Left lung (tissue), 14 donors: ENCODE measurements at places on chromosomes 3 and 15.

- no peaks in the 10 kb centered on the region for H3K27me3 ChIP-seq
- peaks cover 12% of the 10 kb centered on the region for H3K36me3 ChIP-seq
- no peak overlapping the region for H3K4me3 ChIP-seq
Observed at GRCh38 chr3:138408751-138409570, 25.5 kb upstream of the ESYT3 start.

- H3K36me3 ChIP-seq, result no peaks in the 10 kb centered on the region
- DNase-seq, result no peak
- H3K4me3 ChIP-seq, result no peak overlapping the region
- no peaks in the 10 kb centered on the region for H3K4me1 ChIP-seq
- no peak overlapping the region for H3K27ac ChIP-seq
Observed at GRCh38 chr3:17845026-17845812, 102.8 kb upstream of the TBC1D5 start.

DNA sequence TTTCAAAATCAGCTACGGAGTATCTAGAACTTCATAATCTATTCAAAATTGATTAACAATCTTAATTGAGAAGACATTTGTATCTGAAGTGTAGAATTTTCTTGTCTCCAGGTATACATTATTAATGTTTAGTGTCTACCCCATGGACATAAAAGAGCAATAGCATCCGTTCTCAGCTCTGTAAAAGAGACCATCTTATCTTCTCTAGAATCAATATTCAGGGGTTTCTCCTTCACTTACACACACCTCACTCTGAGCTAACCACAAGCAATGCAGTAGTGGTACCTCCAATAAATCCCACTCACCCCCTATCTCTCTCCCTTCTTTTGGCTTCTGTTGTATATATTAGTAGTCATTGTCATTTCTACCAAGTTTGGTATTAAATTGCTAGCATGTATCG is 16.2 kb downstream of the MBNL1 start:
- no peak overlapping the region for H3K4me3 ChIP-seq
- no peaks in the 10 kb centered on the region for H3K27me3 ChIP-seq
- DNase-seq, result no peak
- peaks cover 51% of the 10 kb centered on the region for H3K4me1 ChIP-seq

DNA sequence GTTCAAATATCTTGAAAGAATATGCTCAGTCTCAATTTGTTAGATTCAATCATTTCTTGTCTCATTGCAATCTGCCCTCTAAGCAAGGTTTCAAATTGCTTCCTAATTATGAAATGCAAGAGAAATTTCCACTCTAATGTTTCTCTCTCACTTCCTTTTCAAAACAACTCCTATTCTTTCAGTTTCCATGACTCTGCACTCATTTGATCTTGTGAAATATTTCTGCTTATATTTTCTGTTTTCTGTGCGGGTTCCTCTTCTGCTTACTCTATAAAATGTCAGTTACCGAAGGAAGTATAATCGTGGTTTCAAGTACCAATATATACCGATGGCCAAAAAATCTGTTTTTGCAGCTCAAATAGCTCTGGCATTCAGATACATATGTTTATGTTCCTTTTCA is 521.9 kb upstream of the NAALADL2 start:
- no peak for DNase-seq
- no peaks in the 10 kb centered on the region for H3K36me3 ChIP-seq
- H3K4me1 ChIP-seq, result peaks cover 3% of the 10 kb centered on the region
- no peak overlapping the region for H3K27ac ChIP-seq
- no peaks in the 10 kb centered on the region for H3K27me3 ChIP-seq

DNA sequence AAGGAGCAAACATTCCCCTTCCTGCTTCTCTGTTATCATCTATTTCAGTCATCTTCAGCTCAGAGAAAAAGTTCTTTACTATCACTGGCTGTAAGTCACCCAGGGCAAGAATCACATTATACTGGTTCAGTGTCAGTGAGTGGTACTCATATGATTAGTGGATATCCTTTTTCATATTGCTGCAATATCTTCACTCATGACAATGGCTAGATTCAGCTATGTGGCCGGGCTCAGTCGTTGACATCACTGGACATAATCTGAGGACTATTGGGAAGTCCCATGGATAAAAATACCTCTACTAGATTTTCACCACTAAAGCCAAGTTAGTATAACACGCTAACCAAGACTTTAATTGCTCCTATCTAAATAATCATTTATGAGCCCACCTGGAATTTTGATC is 91.3 kb upstream of the UBE2E2 start:
- DNase-seq, result no peak
- no peak overlapping the region for H3K27ac ChIP-seq
- no peaks in the 10 kb centered on the region for H3K36me3 ChIP-seq

GRCh38 chr3:59482684-59483083 is 432.9 kb upstream of the CFAP20DC start:
- H3K27ac ChIP-seq, result no peak overlapping the region
- H3K36me3 ChIP-seq, result no peaks in the 10 kb centered on the region
- DNase-seq, result no peak

DNA sequence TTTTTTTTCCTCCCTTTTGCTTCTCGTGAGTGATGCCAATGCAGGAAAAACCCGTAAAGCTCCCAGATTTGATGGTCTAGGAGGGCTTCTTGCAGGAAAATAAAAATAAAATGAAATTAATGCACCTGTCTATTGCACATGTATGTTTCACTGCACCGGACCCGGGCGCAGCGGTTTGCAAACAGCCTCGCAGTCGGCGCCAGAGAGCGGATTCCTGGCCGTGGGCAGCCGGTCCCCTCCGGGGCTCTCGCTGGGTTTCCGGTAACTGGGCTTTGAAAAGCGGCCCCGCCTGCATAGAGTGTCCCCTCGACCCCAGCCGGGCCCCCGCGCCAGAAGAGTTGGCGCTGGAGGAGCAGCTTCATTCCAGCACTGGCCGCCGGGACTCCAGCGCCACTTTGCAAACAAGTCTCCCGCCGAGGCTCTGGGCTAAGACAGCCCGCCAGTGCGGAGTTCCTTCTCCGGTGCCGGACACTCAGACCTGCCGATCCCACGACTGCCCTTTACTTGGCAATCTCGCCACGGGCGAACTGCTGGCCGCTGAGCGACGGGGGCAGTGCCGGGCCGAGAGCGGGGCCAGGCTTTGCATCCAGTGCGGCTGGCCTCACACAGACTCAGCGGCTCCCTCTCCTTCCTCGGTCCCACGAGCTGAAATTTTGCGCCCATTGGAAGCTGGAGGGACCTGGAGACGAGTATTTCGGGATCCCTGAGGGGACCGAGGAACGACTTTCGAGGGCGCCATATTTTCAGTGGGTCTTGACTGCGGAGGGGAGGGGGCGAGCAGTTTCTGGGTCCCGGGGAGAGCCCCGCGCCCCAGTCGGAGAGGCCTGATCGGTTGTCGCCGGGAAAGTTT is 225.9 kb upstream of the C2CD4B start:
- peaks cover 34% of the 10 kb centered on the region for H3K27me3 ChIP-seq
- H3K27ac ChIP-seq, result peak overlapping the region; percentile 53
- H3K36me3 ChIP-seq, result no peaks in the 10 kb centered on the region
- peak overlapping the region; percentile 89 for H3K4me3 ChIP-seq
- H3K4me1 ChIP-seq, result peaks cover 31% of the 10 kb centered on the region
- DNase-seq, result peak; percentile 38

DNA sequence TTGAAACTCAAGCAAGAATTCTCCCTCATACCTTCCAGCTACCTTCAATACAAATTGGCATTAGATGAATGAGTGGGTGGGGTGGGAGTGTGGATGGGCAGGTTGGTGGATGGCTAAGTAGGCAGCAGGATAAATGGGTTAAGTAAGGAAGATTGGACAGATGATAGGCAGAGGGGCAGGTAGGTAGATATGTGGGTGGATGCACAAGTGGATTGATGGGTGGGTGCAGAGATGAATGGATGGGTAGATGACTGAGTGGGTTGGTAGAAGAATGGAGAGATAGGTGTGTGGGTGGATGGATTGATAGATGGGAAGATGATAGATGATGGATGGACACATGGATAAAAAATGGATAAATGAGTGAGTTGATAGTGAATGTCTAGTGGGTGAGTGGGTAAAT is 27.6 kb downstream of the VIPR1 start:
- DNase-seq, result no peak
- no peaks in the 10 kb centered on the region for H3K27me3 ChIP-seq
- H3K36me3 ChIP-seq, result peaks cover 41% of the 10 kb centered on the region
- no peak overlapping the region for H3K4me3 ChIP-seq
- no peaks in the 10 kb centered on the region for H3K4me1 ChIP-seq
- H3K27ac ChIP-seq, result peak overlapping the region; percentile 57

GRCh38 chr3:56886314-56886713 is 84.6 kb upstream of the ARHGEF3 start:
- H3K36me3 ChIP-seq, result no peaks in the 10 kb centered on the region
- no peak overlapping the region for H3K4me3 ChIP-seq
- no peak for DNase-seq
- H3K27ac ChIP-seq, result no peak overlapping the region
- no peaks in the 10 kb centered on the region for H3K4me1 ChIP-seq

DNA sequence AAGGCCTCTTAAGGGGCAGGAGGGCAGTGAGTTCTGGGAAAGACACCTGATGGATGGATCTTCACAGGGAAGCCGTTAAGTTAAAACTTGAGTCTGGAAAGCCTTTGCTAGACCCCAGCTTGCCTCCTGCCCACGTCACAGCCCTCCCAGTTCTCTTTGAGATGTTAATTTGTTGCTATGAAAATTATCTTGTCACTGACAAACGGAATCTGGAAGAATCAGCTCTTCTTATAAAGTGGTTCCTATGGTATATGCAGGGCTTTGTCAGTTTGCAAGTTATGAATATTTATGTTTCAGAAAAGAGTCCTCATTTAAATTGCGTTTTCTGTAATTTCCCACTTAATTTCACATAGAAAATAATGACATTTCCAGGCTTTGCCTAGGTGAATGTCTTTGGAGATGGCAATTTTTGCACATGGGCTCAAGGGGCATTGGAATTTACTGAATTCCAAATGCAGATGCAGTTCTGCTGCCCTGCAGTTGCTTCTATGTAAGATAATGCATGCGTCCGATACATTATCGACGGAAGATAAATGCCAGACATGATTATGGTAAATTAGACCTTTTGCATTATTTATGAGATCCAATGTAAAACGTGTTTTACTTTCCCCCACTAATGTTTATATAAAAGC is 74.1 kb downstream of the CACNA2D3 start:
- no peaks in the 10 kb centered on the region for H3K4me1 ChIP-seq
- no peak for DNase-seq
- no peak overlapping the region for H3K4me3 ChIP-seq
- H3K27ac ChIP-seq, result no peak overlapping the region
